Stimulated activated memory B cell treated with anti-CD40 and anti-IgM and Interleukin-4, amounts not matched to agents 10 μg/mL and 1 μg/mL and 100 μg/mL, for 72 hours (primary cell): ENCODE measurements at places on chromosomes 7 and 10.

DNA sequence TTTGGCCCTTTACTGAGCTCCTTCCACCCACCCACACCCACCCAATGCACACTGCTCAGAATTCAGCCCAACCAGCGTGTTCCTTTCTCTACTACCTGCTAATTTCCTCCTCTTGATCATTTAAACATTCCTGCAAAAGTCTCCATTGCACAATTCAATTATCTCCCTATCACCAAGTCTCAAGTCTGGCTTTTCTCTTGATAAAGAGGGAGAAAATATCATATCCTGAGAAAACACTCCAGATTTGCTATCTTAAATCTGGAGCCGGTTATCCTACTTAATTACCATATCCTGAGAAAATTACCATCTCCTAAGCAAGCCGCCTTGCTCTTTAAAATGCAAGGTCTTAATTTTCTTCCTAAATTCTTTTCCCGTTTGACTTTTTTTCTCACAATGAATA, 505.5 kb downstream of the XPNPEP1 start:
- H3K27me3 ChIP-seq: no peaks in the 10 kb centered on the region
- no peaks in the 10 kb centered on the region for H3K4me1 ChIP-seq
- H3K27ac ChIP-seq: no peak overlapping the region
- no peak for ATAC-seq
- H3K4me3 ChIP-seq: no peak overlapping the region

- no peaks in the 10 kb centered on the region for H3K27me3 ChIP-seq
- H3K4me1 ChIP-seq: peaks cover 96% of the 10 kb centered on the region
- no peak overlapping the region for H3K4me3 ChIP-seq
- peak; percentile 14 for ATAC-seq
- H3K27ac ChIP-seq: peak overlapping the region; percentile 100
These were observed 39.5 kb downstream of the FAM53B start for GRCh38 chr10:124704428-124705380.

GRCh38 chr7:142800699-142801260, 30.0 kb downstream of the PRSS2 start:
- H3K4me3 ChIP-seq: no peak overlapping the region
- peaks cover 72% of the 10 kb centered on the region for H3K4me1 ChIP-seq

DNA sequence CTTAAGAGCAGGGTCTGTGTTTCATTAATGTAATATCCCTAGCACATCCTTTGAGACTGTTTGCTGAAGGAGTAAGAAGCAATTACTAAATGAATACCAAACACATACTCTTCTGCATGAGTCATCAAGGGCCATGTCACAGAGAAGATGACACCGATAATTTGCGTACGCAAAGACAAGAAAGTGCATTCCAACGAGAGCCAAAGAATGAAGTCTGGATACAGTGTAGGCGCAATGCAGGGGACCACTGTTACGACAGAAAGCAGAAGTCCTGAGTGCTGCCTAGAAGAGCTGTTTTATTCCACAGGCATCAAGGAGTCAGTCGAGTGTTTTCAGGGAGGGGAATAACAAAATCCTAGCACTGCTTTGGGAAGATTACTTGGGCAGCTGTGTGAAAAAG, 62.7 kb downstream of the VPS41 start:
- no peak overlapping the region for H3K4me3 ChIP-seq
- peaks cover 30% of the 10 kb centered on the region for H3K36me3 ChIP-seq
- ATAC-seq: no peak
- H3K4me1 ChIP-seq: peaks cover 26% of the 10 kb centered on the region
- H3K27me3 ChIP-seq: no peaks in the 10 kb centered on the region
- no peak overlapping the region for H3K27ac ChIP-seq

- H3K4me3 ChIP-seq: no peak overlapping the region
- no peak for ATAC-seq
- peaks cover 5% of the 10 kb centered on the region for H3K36me3 ChIP-seq
- peaks cover 5% of the 10 kb centered on the region for H3K4me1 ChIP-seq
- H3K27ac ChIP-seq: no peak overlapping the region
These were observed 119.6 kb downstream of the RGS10 start for GRCh38 chr10:119422682-119423509.

DNA sequence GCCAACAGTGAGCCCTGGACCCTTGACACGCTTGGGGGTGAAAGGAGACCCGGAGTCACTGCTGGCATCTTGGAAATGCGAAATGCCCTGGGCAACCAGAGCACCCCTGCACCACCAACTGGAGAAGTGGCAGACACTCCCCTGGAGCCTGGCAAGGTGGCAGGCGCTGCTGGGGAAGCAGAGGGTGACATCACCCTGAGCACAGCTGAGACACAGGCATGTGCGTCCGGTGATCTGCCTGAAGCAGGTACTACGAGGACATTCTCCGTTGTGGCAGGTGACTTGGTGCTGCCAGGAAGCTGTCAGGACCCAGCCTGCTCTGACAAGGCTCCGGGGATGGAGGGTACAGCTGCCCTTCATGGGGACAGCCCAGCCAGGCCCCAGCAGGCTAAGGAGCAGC, 98.5 kb downstream of the TACC2 start:
- no peaks in the 10 kb centered on the region for H3K4me1 ChIP-seq
- H3K27me3 ChIP-seq: peaks cover 8% of the 10 kb centered on the region
- no peaks in the 10 kb centered on the region for H3K36me3 ChIP-seq
- no peak overlapping the region for H3K4me3 ChIP-seq
- no peak for ATAC-seq

- H3K4me1 ChIP-seq: no peaks in the 10 kb centered on the region
- no peaks in the 10 kb centered on the region for H3K36me3 ChIP-seq
- H3K27me3 ChIP-seq: peaks cover 67% of the 10 kb centered on the region
- H3K4me3 ChIP-seq: no peak overlapping the region
- no peak for ATAC-seq
These were observed 57.3 kb downstream of the TCF7L2 start for GRCh38 chr10:113007343-113007771.

DNA sequence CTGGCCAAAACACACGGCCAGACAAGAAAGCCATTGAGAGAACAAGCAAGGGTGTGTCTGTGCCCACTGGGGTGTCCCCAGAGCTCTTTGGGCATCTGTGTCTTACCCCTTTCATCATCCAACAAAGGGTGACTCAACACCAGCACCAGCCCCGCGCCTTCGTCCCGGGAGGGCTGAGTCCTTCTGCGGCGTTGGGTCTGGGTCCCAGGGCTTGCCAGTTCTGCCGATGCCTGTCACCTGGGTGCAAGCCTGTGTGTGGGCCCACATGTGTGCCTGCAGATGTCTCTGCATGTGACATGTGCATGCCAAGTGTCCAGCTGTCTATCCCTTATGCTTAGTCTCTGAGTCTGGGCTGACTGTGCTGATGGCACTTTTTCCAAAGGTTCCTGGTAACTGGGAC, 24.4 kb upstream of the ELN start:
- peaks cover 9% of the 10 kb centered on the region for H3K4me1 ChIP-seq
- peaks cover 22% of the 10 kb centered on the region for H3K27me3 ChIP-seq
- no peak overlapping the region for H3K27ac ChIP-seq
- ATAC-seq: no peak
- no peaks in the 10 kb centered on the region for H3K36me3 ChIP-seq

GRCh38 chr10:97547962-97548361, 24.6 kb upstream of the ANKRD2 start:
- no peak overlapping the region for H3K27ac ChIP-seq
- no peak for ATAC-seq
- H3K4me3 ChIP-seq: no peak overlapping the region
- no peaks in the 10 kb centered on the region for H3K36me3 ChIP-seq

- peak overlapping the region; percentile 96 for H3K4me3 ChIP-seq
- H3K27me3 ChIP-seq: no peaks in the 10 kb centered on the region
- H3K36me3 ChIP-seq: peaks cover 48% of the 10 kb centered on the region
- no peak for ATAC-seq
These were observed 2.0 kb upstream of the KMT2E start for GRCh38 chr7:105011831-105012502.

DNA sequence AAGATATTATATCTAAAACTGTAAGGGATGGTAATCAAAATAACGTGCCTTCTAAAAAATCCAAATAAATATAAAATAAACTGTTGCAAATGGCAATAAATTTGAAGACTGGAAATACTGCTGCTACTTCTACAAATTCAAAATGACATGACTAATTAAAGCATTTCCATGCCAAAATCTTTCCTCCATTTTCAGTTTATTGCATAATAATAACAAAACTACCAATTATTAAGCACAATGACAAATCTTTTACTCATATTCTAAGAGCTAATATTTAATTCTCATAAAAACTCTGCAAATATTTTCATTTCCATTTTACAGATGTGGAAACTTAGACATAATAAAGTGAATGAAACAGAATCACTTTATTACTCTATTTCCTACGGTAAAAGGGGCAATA, 38.8 kb upstream of the NEBL start:
- H3K27ac ChIP-seq: no peak overlapping the region
- no peak overlapping the region for H3K4me3 ChIP-seq
- H3K36me3 ChIP-seq: no peaks in the 10 kb centered on the region
- no peak for ATAC-seq
- H3K4me1 ChIP-seq: no peaks in the 10 kb centered on the region

DNA sequence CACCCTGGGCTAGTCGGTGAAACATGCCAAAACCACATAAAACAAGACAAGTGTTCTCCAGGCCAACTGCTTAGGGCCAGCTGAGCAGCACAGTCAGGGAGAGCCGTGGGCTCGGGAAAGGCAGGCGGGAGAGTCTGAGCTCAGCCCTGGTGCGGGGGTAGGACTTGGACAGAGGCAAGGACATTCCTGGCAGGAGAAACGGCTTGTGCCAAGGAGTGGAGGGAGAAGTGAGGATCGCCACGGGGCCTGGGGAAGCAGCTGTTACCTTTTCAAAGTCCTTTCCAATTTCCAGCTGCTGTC, 4.2 kb downstream of the ELN start:
- no peak overlapping the region for H3K4me3 ChIP-seq
- H3K4me1 ChIP-seq: peaks cover 10% of the 10 kb centered on the region
- peaks cover 46% of the 10 kb centered on the region for H3K27me3 ChIP-seq
- ATAC-seq: no peak

DNA sequence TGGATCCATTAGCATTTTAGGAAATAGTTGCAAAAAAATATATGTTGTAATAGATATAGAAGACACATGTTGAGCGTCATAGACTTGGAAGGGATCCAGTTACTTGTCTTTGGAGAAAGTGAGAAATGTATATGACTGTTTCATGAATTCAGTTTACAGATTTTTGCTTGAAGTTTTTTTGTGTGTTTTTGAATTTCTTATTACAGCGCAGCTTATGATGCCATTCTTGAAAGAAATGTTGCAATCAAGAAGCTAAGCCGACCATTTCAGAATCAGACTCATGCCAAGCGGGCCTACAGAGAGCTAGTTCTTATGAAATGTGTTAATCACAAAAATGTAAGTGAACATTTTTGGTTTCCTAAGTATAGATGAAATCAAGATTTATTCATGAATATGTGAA, 98.2 kb downstream of the MAPK8 start:
- H3K36me3 ChIP-seq: peaks cover 8% of the 10 kb centered on the region
- peaks cover 11% of the 10 kb centered on the region for H3K4me1 ChIP-seq
- H3K27me3 ChIP-seq: no peaks in the 10 kb centered on the region
- no peak overlapping the region for H3K4me3 ChIP-seq
- ATAC-seq: no peak

DNA sequence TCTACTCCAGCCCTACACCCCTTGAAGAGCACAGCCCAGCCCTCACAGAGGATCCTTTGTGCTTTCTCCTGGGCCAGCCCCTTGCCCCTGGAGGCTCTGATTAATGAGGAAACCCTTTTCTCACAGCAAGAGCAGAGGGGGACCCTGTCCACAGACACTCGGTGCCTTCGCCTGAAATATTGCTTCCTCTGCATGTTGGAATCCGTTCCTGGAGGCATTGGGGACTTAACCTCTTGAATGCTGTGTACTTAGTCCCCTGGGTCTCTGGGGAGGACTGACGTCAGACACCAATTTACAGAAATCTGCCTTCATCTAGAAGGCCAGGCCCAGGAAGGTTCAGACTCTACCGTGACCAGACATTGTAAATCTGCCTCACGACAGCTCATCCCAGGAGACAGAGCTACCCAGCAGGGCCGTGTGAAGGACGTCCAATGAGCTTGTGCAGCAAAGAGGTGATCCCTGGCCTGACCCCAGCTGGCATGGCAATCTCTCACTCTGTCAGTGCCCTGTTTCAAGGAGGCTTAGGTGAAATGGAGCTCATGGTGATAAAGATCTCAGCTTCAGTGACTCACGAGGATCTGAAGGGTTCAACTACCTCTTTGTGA, 8.1 kb upstream of the TMEM72 start:
- H3K27me3 ChIP-seq: peaks cover 5% of the 10 kb centered on the region
- H3K4me1 ChIP-seq: no peaks in the 10 kb centered on the region
- H3K4me3 ChIP-seq: no peak overlapping the region
- no peak for ATAC-seq

DNA sequence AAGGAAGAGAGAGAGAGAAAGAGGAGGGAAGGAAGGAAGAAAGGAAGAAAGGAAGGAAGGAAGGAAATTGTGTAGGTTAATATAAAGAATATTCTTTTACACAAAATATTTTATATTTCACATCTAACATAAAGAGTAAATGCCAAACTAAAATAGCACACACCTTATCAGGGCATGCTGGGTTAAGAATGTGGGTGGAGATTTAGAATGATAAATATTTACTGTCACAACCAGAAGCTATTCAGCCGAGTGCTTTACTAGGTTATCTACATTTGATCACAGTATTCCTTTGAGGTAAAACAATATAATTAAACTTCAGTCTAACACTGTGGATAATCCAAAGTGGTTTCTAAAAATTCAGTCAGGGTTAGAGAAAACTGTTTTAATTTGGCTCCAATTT, 103.3 kb downstream of the SEMA3A start:
- H3K36me3 ChIP-seq: no peaks in the 10 kb centered on the region
- no peak overlapping the region for H3K4me3 ChIP-seq
- no peak for ATAC-seq
- no peak overlapping the region for H3K27ac ChIP-seq
- no peaks in the 10 kb centered on the region for H3K27me3 ChIP-seq

- peak; percentile 80 for ATAC-seq
- no peaks in the 10 kb centered on the region for H3K27me3 ChIP-seq
- peaks cover 66% of the 10 kb centered on the region for H3K4me1 ChIP-seq
- H3K27ac ChIP-seq: peak overlapping the region; percentile 28
These were observed 17.6 kb downstream of the RSU1 start for GRCh38 chr10:16799621-16800020.

- H3K36me3 ChIP-seq: no peaks in the 10 kb centered on the region
- no peak for ATAC-seq
- no peak overlapping the region for H3K27ac ChIP-seq
These were observed 43.7 kb downstream of the CREB5 start for GRCh38 chr7:28456044-28456443.

GRCh38 chr10:103793429-103793828, 61.9 kb downstream of the SH3PXD2A start:
- no peak overlapping the region for H3K4me3 ChIP-seq
- H3K27ac ChIP-seq: no peak overlapping the region
- no peaks in the 10 kb centered on the region for H3K4me1 ChIP-seq

- ATAC-seq: no peak
- no peak overlapping the region for H3K4me3 ChIP-seq
- H3K4me1 ChIP-seq: peaks cover 6% of the 10 kb centered on the region
- no peak overlapping the region for H3K27ac ChIP-seq
- H3K27me3 ChIP-seq: peaks cover 60% of the 10 kb centered on the region
These were observed 55.7 kb upstream of the PRSS58 start for GRCh38 chr7:142313528-142313927.

DNA sequence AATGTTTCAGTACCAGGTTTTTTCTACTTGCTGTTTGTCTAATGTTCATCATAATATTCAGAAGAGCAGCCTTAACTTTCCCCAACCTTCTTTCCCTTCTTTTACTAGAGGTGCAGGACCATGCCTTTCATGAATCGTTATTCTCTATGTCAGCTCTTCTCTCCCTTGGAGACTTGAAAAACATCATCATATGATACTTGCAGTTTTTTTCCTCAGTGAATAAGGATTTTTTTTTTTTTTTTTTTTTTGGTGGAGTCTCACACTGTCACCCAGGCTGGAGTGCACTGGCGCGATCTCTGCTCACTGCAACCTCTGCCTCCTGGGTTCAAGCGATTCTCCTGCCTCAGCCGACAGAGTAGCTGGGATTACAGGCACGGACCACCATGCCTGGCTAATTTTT, 30.1 kb downstream of the SMNDC1 start:
- no peaks in the 10 kb centered on the region for H3K27me3 ChIP-seq
- no peaks in the 10 kb centered on the region for H3K36me3 ChIP-seq
- ATAC-seq: no peak
- H3K4me3 ChIP-seq: no peak overlapping the region
- no peak overlapping the region for H3K27ac ChIP-seq
- peaks cover 40% of the 10 kb centered on the region for H3K4me1 ChIP-seq
